ENCODE measurements at places on chromosomes 16 and 17. TPM values are rescaled to one million over a fixed set of nuclear protein-coding genes. Genes with fewer than 3 reads are reported as not detected.

The PRR29 gene
- 0.43 TPM for total RNA-seq

The RNF43 gene
- total RNA-seq, result 7.5 TPM

DNA sequence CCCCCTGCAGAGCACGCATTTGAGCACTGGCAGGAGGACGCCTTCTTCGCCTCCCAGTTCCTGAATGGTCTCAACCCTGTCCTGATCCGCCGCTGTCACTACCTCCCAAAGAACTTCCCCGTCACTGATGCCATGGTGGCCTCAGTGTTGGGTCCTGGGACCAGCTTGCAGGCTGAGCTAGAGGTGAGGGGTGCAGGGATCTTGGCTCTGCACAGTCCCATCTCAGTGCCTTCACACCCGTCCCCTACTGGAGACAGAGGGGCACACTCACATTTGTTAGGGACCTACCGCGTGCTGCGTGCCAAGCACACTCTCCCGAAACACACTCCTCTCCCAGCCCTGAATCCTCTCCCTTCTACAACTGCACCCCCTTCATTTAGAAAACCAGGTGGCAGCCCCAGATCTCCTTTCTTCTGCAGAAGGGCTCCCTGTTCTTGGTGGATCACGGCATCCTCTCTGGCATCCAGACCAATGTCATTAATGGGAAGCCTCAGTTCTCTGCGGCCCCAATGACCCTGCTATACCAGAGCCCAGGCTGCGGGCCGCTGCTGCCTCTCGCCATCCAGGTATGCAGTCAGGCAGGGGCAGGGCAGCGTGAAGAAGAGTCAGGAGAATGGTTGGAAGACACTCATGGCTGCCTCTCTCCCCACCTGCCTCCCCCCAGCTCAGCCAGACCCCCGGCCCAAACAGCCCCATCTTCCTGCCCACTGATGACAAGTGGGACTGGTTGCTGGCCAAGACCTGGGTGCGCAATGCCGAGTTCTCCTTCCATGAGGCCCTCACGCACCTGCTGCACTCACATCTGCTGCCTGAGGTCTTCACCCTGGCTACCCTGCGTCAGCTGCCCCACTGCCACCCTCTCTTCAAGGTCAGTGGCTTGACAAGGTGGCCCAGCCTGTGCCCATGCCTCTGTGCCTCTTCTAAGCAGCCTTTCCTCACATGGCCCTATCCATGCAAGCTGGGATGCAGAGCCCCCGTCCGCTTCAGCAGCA lies 6.3 kb downstream of the ALOX15B start:
- H3K36me3 ChIP-seq, result no peaks in the 10 kb centered on the region
- H3K4me3 ChIP-seq, result no peak overlapping the region
- no peak for DNase-seq
- H3K4me1 ChIP-seq, result peaks cover 14% of the 10 kb centered on the region
- no peak overlapping the region for H3K27ac ChIP-seq
- H3K27me3 ChIP-seq, result no peaks in the 10 kb centered on the region

DNA sequence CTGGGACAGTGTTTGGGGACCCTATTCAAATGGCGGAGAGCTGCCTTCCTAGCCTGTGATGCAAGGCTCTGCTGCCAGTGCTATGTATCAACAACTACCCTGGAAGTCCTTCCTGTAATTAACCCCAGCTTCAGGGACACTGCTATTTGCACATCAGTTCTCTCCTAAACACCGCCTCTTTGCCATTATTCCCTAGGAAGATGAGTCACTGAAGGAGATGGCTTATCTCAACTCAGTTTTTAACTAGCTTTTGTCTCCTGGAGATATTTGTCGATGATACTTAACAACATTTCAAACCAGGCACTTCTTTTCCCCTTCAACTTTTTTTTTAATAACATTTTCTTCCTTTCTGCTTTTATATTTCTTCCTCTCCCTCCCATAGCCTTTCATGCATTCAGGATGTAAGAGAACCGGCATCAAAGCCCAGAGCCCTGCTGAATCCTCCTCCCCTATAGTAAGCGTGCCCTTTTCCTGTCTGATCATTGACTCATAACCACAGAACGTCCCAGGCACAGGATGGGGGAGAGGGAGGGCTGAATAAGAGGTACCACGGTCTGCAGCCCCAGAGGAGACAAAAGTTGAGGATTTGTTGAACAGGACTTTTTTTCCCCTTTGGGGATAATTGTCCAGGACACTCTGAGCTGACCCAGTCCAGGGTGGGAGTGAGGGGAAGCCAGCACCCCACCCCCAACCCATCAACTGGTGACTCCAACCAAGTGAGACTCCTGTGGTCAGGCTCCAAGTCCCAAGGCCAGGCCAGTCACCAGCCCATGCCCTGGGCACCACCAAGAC lies 387.8 kb upstream of the SALL1 start:
- H3K27ac ChIP-seq, result no peak overlapping the region
- no peaks in the 10 kb centered on the region for H3K36me3 ChIP-seq
- H3K27me3 ChIP-seq, result no peaks in the 10 kb centered on the region
- H3K4me3 ChIP-seq, result no peak overlapping the region
- no peaks in the 10 kb centered on the region for H3K4me1 ChIP-seq

- H3K36me3 ChIP-seq, result no peaks in the 10 kb centered on the region
- H3K27me3 ChIP-seq, result no peaks in the 10 kb centered on the region
- H3K4me1 ChIP-seq, result peaks cover 43% of the 10 kb centered on the region
- peak overlapping the region; percentile 85 for H3K27ac ChIP-seq
- no peak for DNase-seq
- peak overlapping the region; percentile 99 for H3K4me3 ChIP-seq
Measured at GRCh38 chr16:67482233-67482924, 968 bp downstream of the AGRP start.

DNA sequence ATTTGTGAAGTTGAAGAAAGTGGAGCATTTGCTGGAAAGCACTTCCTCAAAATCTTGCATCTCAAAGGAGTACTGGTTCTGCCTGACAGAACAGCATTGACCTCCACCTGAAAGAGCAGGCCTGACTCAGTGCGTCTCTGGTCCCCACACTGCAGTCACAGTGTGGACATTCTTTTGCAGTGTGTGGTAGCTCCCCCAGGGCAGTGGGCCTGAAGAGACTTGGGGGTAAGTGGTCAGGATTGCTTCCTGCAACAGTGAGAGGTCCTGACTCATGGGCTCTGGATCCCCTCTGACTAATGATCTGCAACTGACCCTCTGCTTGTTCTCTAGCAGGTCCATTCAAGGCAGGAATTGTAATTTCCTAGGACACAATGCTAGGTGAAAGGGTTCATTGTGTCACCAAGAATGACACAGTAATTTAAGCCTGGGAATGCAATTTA lies 204.9 kb upstream of the KCNJ16 start:
- DNase-seq, result no peak
- no peak overlapping the region for H3K27ac ChIP-seq
- H3K36me3 ChIP-seq, result no peaks in the 10 kb centered on the region
- H3K27me3 ChIP-seq, result no peaks in the 10 kb centered on the region
- no peak overlapping the region for H3K4me3 ChIP-seq
- no peaks in the 10 kb centered on the region for H3K4me1 ChIP-seq

GRCh38 chr17:19487024-19487600 lies 46.5 kb upstream of the SLC47A1 start:
- H3K36me3 ChIP-seq, result no peaks in the 10 kb centered on the region
- no peaks in the 10 kb centered on the region for H3K27me3 ChIP-seq
- no peak overlapping the region for H3K27ac ChIP-seq
- no peaks in the 10 kb centered on the region for H3K4me1 ChIP-seq
